ENCODE measurements at places on chromosomes 1 and 21.

GRCh38 chr1:18530587-18531502 lies 50.1 kb downstream of the KLHDC7A start:
- DNase-seq = no peak

DNA sequence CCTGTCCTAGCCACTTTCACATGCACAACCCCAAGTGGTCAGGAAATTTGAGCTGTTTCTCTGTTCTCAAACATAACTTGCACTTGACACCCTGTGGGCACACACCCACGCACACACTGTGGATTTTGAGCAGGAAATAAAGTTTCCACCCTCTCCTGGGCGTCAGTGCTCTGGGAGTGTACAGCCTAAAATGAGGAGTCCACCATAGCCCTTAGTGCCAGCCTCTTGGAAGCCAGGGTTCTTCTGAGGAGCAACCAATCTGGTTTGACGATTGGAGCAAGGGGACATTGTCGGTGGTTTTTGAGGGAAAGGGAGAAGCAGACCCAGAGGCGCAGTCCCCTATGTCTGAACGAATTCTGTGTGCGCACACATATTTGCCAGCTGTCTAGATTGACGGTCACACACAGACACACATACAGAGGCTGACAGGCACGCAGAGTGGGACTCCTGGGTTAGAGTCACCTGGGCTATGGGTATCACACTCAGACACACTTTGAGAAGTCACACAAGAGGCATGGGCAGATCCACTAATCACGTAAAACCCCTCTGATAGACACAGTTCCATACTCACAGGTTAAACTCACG lies 2.7 kb downstream of the DMBX1 start:
- no peak for DNase-seq

- no peak for DNase-seq
Observed at GRCh38 chr1:29647581-29647980, 411.3 kb downstream of the PTPRU start.

DNA sequence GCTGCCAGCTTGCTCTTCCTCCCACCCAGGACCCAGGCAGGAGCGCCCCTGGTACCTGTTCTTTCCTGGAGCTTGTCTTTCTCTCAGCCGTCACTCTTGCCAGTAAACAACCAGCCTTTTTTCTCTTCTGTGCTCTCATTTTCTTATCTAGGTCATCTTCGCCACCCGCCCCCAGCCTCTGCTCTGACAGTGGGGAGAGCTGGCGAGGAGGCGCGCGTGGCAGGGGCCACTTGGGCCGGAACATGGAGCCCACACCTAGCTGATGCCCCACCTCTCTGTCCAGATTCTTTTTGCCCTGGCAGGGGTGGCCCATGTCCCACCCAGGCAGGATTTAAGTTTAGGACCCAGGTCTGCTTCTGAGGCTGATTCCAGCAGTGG lies 32.3 kb downstream of the PROK1 start:
- DNase-seq = no peak

DNA sequence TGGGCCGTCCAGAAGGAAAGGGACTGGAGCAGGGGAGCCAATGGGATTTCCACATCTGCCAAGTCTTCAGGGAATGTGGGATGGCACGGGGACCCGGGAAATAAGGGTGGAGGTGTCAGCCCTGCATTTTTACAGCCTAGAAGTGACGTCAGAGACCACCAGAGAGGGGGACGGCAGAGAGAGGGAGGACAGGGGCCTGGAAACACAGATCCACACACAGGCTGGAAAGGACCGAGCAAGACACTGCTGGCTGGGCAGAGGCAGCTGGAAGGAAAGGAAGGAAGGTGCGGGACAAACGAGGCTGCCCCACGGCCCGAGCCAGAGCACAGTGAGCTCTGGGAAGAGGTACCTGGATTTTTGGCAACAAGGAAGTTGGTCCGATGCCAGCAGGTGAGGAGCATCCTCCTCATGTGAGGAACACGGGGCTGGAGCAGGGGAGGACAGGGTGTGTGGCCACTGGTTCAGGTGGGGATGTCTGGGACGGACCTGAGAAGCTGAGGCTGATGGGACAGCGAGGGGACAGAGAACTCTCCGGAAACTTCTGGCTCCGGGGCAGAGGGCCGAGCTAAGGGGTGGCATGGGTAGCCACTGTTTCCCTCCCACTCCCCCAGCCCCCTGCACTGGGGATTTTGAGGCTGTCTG lies 138.3 kb downstream of the PGBD5 start:
- DNase-seq = no peak

Measured in activated B cell treated with CpG ODN at 0.5 μM for 24 hours (primary cell).